ENCODE measurements at places on chromosomes 13 and 19. TPM values are rescaled to one million over a fixed set of nuclear protein-coding genes. Genes with fewer than 3 reads are reported as not detected.
A peak's percentile ranks its signal among the peaks of the same experiment; 100 is the strongest.

CRX gene
- not detected for total RNA-seq

LILRA6 gene
- not detected for total RNA-seq

DNA sequence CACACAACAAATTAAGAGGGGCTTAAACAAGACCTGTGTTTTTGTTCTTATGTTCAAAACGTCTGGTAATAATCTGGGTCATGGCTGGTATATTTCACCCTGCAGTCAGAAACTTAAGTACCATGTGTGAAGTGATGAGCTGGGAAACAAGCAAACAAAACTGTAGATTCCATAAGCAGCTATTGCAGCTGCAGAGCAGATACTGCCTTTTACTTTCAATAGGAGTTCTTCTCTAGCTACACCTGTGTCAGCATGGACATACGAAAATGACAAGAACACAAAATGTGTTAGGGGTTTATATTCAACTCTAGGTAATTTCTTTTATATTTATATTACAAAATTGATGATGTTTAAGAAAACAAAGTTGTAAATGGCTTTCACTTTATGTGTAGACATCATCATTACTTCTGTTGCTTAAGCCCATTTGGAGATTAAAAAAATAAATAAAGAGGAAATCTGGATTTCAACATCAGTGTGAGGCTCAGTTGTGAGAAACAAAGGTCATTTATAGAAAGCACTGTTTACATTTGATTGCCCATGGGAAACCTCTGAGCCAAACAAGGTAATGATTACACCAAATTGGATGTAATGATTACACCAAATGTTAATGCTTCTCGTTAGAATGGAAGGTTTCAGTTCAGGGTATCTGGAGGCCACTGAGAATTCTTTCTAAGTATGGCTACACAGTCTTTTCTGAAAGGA, 451.0 kb upstream of the SLC10A2 start:
- DNase-seq = no peak

GNG7 gene
- total RNA-seq = 13.9 TPM

DNA sequence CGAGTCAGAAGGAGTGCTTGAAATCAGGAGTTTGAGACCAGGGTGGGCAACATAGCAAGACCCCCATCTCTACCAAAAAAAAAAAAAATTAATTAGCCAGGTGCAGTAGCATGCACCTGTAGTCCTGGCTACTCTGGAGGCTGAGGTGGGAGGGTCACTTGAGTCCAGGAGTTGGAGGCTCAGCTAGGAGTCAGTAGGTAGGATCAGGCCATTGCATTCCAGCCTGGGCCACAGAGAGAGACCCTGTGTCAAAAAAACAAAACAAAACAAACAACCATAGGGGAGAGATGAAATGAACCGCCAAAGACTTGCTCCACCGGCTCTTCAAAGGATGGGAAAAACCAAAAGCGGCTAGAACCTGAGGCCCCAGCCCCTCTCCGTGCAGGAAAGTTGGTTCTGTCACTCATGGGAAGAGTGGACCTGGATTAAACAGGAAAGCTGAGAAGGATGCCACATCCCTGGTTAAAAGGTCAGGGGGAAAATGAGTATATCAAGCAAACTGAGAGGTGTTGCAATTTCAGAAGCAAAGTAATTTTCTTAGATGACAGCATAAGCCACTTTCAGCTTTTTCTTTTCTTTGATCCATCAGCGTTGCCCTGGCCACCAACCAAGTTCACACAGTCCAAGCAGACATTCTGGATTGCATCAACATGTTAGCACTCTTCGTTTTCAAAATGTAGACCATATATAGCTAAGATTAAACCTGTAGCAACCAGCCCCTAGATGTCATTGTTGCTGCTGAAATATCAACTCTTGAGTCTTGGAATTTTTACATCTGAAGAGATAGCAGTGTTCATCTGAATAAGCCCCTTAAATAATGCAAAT, 8.9 kb upstream of the ZNF507 start:
- no peak for DNase-seq

DNA sequence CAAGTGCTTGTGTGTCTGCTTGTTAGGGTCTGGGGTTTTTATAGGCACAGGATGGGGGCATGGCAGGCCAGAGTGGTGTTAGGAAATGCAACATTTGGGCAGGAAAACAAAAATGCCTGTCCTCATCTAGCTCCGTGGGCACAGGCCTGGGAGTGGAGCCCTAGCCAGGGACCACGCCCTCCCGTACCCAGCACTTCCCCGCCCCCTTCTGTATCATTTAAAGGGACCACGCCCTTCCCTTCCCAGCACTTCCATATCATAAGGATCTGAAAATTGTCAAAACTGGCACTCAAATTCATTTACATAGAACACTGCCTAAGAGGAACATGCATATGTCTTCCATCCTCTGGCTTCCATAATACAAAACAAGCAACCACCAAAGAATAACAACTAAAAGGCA, 185.8 kb downstream of the B3GLCT start:
- no peak for DNase-seq

- DNase-seq = no peak
These were observed 26.8 kb upstream of the ADGRE5 start for GRCh38 chr19:14354445-14354844.

DNA sequence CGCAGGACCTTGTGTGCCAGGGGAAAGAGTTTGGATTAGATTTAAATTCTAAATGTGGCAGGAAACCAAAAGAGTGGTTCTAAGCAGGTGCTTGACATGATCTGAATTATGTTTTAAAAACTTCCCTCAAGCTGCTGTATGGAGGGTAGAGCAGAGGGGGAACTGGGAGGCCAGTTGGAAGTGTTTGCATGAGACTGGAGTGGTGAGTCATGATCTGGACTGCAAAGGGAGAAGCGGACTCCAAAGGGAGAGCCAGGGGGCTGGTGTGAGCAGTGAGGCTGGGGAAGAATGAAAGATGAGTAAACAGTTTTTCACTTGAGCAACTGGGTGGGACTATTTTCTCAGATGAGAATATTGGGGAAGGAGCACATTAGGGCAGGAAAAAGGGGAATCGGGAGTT, 206.1 kb downstream of the DNAJC15 start:
- DNase-seq = no peak

GRCh38 chr13:31675440-31675953, 63.8 kb upstream of the RXFP2 start:
- DNase-seq = no peak

- DNase-seq = no peak
These were observed 1.6 kb downstream of the FSTL3 start for GRCh38 chr19:677601-678436.

NLRP5 gene
- not detected for total RNA-seq

GRCh38 chr13:79604752-79605151, 123.8 kb downstream of the NDFIP2 start:
- no peak for DNase-seq

CEACAM4 gene
- not detected for total RNA-seq

DNA sequence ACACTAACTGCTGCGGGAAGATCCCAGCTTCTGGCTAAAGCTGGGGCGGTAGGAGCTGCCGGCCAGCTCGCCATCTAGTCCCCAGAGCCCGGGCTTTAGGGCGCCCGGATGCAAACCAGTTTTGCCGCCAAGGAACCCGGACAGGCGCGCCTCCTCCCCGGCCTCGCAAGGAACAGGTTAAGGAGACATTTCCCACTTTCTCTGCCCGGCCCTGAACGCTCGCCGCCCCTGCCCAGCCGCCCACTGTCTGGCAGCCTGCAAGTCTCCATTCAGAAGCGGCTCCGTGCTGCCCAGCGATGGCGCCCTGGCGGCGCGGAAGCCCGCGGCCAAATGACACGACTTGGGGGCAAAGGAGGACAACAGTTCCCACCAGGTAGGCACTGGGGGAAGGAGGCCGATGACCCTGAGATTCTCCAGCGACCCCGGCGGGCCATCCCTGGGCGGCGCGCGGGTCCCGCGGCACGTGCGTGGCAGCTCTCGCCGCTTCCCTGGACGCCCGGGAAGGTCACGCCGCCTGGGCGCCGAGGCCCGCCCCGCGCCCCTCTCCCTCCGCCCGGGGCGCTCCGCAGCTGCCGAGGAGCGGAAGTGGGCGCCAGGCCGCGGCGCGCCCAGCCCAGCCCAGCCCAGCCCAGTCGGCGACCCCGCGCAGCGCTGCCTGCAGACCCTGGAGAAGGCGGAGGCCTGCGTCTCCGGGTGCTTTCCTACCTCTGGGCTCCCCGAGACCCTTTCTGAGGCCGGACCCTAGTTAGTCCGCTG, 42.2 kb upstream of the HNRNPA1L2 start:
- DNase-seq = peak; percentile 53

GRCh38 chr19:51473009-51473707, 5.2 kb upstream of the CEACAM18 start:
- DNase-seq = peak; percentile 83

DNA sequence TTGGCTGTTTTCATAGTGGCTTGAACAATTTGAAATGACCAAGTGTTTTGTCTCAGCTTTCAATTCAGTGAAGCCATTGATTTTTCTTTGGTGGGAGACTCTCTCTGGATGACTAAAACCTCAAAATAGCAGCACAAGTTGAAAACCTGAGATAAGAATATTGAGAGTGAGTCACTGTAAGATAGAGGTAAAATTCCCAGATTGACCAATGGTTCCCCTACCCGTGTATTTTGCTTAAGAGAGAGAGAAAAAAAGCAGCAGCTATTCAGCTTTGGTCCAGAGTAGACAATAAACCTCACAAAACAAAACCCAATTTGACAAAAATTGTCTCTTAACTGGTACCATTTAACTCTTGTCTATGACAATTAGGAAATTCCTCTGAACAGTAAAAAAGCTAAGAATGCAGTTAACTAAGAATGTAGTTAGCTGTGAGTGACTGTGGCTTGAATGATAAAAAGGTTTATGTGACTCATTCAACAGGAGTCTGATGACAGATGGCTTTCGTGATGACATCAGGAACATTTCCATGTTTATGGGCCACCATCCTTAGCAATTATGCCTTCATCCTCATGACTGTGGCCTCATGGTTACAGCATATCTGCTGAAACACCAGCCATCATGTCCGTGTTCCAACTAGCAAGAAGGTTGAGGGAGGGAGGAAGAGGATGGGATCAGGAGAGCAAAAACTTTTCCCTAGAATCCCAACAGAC, 356.9 kb downstream of the NDFIP2 start:
- no peak for DNase-seq

- DNase-seq = no peak
These were observed 1994.2 kb upstream of the PCDH20 start for GRCh38 chr13:63409791-63410351.

- DNase-seq = no peak
These were observed 250 bp downstream of the SPRY2 start for GRCh38 chr13:80340651-80341100.

DNA sequence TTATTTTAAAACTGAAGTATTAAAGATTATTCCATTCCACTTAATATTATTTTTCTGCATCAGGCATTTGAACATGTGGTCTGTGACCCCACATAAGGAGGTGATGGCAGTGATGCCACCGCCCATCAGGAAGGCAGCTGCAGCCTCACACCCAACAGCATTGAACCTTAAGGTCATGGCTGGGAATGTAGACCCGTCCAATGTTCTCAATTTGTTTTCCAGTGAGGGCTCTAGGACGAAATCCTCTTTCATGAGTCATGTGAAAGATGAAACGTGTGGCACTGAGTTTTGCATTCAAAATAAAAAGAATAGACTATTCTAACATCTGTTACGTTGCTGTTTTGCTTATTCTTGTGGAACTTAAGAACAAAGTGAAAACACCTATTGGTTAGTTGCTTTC, 74.5 kb upstream of the ANKRD10 start:
- no peak for DNase-seq

- DNase-seq = no peak
These were observed 7.7 kb downstream of the PPP1R12C start for GRCh38 chr19:55109527-55110291.

DNA sequence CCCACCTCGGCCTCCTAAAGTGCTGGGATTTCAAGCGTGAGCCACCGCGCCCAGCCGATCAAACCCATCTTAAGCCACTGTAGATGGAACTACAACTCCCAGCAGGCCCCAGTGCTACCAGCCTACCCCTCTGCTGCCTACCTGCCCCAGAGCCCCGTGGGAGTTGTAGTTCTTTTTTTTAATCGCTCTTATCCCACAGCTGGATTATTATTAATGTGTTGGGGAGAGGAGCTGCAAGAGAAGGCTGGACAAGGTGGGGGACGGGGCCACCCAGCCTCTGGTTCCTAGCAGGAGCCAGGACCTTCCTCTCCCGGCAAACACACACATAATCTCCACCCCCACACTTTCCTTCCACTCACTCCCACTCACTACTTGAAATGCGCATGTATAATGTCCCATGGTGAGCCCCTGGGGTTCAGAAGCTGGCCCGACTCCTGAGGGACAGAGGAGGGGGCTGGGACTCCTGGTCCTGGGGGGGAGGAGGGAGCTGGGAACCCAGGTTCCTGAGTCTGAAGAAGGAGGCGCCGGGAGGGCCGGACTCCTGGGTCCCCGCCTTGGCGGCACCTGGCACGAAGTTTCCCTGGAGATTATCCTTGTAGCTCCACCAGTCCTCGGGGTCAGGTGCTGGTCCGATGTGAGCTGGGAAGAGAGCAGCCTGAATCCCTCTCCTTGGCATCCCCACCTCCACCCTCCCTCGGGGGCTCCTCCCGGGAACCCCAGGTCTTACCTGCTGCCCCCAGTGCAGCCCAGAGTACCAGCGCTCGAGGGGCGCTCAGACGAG, 958 bp downstream of the CA11 start:
- peak; percentile 67 for DNase-seq

- no peak for DNase-seq
These were observed 28.3 kb downstream of the RCBTB2 start for GRCh38 chr13:48504606-48505005.

SMIM44 gene
- not detected for total RNA-seq

- no peak for DNase-seq
These were observed 20.0 kb upstream of the LGALS14 start for GRCh38 chr19:39684267-39684666.

TDRD12 gene
- 0.30 TPM for total RNA-seq

ZNF154 gene
- 26.2 TPM for total RNA-seq

DNA sequence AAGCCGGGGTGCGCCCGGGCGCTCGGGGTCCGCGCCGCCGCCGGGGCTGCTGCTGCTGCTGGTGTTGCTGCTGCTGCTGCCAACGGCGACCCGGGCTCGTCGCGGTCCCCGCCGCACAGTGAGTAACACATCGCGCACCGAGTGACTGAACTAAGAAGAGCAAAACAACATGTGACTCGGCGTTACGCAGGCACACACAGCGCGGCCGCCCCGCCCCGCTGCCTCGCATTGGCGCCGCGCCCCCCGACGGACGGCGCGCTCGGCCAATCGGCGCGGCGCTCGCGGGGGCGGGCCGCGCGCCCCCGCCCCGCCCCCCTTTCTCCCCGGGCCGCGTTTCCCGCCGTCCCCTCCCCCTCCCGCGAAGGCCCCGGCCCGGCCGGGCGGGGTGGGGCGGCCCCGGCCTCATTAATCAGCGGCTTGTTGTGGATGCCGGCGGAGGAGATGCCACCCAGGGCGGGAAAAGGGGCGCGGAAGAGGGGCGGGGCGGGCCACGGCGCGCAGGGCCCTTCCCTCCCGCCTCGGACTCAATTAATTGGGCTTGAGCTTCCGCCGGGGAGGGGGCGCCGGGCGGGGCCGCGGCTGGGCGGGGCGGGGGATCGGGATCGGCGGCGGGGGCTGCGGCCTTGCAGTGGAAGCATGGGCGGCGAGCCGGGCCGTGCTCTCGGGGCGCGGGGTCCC, at the start of gene IRS2:
Gene IRS2, minus strand, starts transcription at position 127 of the 678 bp plus-strand sequence. CDS start 530 bp downstream, outside the sequence.
- DNase-seq = peak; percentile 83

DNA sequence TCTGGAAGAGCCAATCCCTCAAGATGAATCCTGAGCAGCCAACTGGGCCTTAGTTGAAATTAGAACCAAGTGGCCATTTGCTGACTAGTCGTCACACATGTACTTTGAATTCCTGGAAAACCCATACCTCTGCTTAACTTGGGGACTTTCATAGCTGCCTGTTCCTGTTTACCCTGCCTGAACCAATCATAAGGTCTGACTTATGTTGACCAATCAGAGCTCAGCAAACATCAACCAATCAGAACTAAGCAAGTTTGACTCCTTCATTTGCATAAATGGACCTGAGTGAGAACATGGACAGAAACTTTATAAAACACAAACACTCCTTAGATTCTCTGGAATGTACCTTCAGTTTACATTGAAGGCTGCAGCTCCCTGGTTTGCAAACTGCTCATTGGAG, 50.8 kb downstream of the LATS2 start:
- DNase-seq = no peak

All from neural crest cell (in vitro differentiated cells).